ENCODE measurements at places on chromosomes 6 and 20. TPM values are rescaled to one million over a fixed set of nuclear protein-coding genes. Genes with fewer than 3 reads are reported as not detected.

- H3K4me1 ChIP-seq = peaks cover 49% of the 10 kb centered on the region
- peak overlapping the region; percentile 98 for H3K27ac ChIP-seq
Measured at GRCh38 chr6:147282566-147282959, 78.3 kb downstream of the STXBP5 start.

The KCNQ5 gene
- 13.3 TPM for total RNA-seq

The GRM4 gene
- total RNA-seq = not detected

- no peak overlapping the region for H3K4me3 ChIP-seq
- H3K27ac ChIP-seq = no peak overlapping the region
- DNase-seq = no peak
- no peaks in the 10 kb centered on the region for H3K36me3 ChIP-seq
- no peaks in the 10 kb centered on the region for H3K27me3 ChIP-seq
Measured at GRCh38 chr20:48897305-48898010, 24.1 kb upstream of the ARFGEF2 start.

DNA sequence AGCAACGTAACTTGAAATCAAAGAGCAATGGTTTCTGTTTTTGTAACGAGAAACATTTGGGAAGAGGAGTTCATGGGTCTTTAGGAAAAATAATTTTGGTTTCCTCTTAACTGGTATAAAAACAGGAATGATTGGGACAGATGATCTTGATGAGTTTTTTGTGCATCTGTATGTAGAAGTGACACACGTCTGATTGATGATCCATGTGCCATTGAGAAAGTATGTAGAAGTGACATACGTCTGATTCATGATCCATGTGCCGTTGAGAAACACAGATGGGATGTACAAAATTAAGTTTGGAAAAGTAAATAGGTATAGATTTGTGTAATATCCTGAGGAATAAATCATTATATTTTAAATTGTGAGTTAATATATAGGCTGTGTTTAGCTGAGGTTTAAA is 2.1 kb downstream of the KIAA1586 start:
- DNase-seq = no peak
- H3K4me1 ChIP-seq = peaks cover 16% of the 10 kb centered on the region
- H3K4me3 ChIP-seq = peak overlapping the region; percentile 72
- peaks cover 9% of the 10 kb centered on the region for H3K27me3 ChIP-seq
- no peak overlapping the region for H3K27ac ChIP-seq

DNA sequence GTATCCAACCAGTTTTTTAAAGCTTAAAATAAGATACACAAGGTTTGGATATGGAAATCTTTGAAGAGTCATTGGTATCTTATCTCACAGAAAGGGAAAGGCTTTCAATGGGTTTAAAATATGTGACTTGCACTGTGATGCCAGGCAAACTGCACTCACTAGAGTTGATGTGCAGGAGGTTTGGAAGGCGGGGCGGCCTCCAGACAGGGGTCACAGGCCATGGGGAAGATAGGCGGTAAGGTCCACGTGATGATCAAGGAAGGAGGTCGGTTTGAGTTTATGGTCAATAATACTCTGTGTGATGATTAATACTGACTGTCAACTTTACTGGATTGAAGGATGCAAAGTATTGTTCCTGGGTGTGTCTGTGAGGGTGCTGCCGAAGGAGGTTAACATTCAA is 9.5 kb upstream of the RAMACL start:
- H3K27ac ChIP-seq = no peak overlapping the region
- peaks cover 16% of the 10 kb centered on the region for H3K27me3 ChIP-seq
- H3K4me1 ChIP-seq = peaks cover 5% of the 10 kb centered on the region
- no peak overlapping the region for H3K4me3 ChIP-seq
- no peaks in the 10 kb centered on the region for H3K36me3 ChIP-seq
- no peak for DNase-seq

GRCh38 chr6:44463728-44464450 is 76.4 kb downstream of the CDC5L start:
- no peaks in the 10 kb centered on the region for H3K27me3 ChIP-seq
- no peak overlapping the region for H3K27ac ChIP-seq
- H3K4me1 ChIP-seq = no peaks in the 10 kb centered on the region

The KCNK15 gene
- 0.50 TPM for total RNA-seq

The C6orf47 gene
- total RNA-seq = 34.0 TPM

GRCh38 chr6:39430446-39430845 is 107.9 kb upstream of the KCNK16 start:
- DNase-seq = no peak
- no peaks in the 10 kb centered on the region for H3K4me1 ChIP-seq
- no peak overlapping the region for H3K27ac ChIP-seq
- H3K36me3 ChIP-seq = no peaks in the 10 kb centered on the region
- no peak overlapping the region for H3K4me3 ChIP-seq

DNA sequence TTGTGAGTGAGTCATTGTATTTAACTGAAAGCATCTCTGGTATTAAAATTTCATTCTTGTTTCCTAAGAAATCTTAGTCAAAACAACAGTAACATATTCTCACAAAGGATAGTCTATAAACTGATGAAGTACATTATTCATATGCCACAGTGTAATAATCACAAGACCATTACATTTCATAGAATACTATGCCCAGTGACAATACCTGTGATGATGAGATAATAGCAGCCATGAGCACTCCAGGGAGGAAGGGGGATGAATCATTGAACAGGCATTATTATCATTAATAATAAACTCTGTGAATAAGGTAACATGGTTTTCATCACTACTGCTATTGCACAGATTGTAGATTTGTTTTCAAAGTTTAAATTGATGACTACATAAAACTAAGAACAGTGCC is 667.9 kb downstream of the EPM2A start:
- no peak overlapping the region for H3K4me3 ChIP-seq
- H3K4me1 ChIP-seq = no peaks in the 10 kb centered on the region
- H3K36me3 ChIP-seq = no peaks in the 10 kb centered on the region
- H3K27ac ChIP-seq = no peak overlapping the region
- peaks cover 10% of the 10 kb centered on the region for H3K27me3 ChIP-seq

- peak overlapping the region; percentile 92 for H3K27ac ChIP-seq
- no peaks in the 10 kb centered on the region for H3K27me3 ChIP-seq
- H3K4me3 ChIP-seq = peak overlapping the region; percentile 83
- H3K36me3 ChIP-seq = no peaks in the 10 kb centered on the region
Measured at GRCh38 chr6:166950443-166950821, 5.9 kb downstream of the RNASET2 start.

The ARFGEF2 gene
- total RNA-seq = 31.5 TPM

The TMEM30A gene
- total RNA-seq = 60.6 TPM

The ENPP3 gene
- total RNA-seq = 11.5 TPM

GRCh38 chr20:12699374-12700228 is 309.2 kb upstream of the SPTLC3 start:
- no peaks in the 10 kb centered on the region for H3K4me1 ChIP-seq
- DNase-seq = no peak
- no peak overlapping the region for H3K4me3 ChIP-seq
- H3K27me3 ChIP-seq = no peaks in the 10 kb centered on the region

DNA sequence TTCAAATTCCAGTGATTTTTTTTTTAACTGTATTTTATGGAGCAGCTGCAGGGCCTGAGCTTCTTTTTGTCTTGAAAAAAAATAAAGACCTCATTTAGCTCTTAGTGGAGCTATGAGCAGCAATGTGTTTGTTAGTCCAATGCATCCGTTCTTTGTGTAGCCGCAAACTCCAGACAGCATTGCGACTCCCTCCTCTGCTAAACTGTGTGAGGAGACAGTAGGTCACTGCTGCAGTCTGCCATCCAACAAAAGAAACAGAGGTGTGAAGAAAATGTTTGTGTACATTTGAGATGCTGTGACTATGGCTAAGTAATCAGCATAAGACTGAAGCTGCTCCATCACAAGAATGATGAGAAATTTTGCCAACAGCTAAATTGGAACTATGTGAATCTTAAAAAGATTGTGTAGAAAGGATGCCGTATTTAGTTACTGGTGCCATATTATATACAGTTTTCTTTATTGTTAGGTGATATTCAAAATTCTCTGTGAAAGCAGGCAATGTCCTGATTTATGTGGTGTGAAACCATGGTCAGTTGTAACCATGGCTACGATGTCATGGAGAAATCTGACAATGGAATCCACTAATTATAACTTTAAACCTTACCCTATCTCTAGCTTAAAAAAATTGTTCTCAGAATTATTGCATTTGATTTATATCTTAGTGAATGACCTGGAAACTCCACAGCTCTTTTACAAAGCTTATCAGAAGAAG is 428.8 kb upstream of the EPHA7 start:
- H3K27ac ChIP-seq = no peak overlapping the region
- H3K27me3 ChIP-seq = no peaks in the 10 kb centered on the region
- no peak for DNase-seq
- H3K4me3 ChIP-seq = no peak overlapping the region

The SLC39A7 gene
- 91.5 TPM for total RNA-seq

The PPP1R14C gene
- total RNA-seq = not detected

The ARMC2 gene
- total RNA-seq = 0.83 TPM

GRCh38 chr6:118476551-118476950 is 71.5 kb upstream of the PLN start:
- no peaks in the 10 kb centered on the region for H3K27me3 ChIP-seq
- H3K27ac ChIP-seq = no peak overlapping the region
- no peak for DNase-seq
- H3K4me1 ChIP-seq = no peaks in the 10 kb centered on the region
- H3K4me3 ChIP-seq = no peak overlapping the region
- no peaks in the 10 kb centered on the region for H3K36me3 ChIP-seq

- DNase-seq = no peak
- no peak overlapping the region for H3K27ac ChIP-seq
- H3K27me3 ChIP-seq = peaks cover 6% of the 10 kb centered on the region
- H3K4me3 ChIP-seq = no peak overlapping the region
Measured at GRCh38 chr6:128932061-128932460, 49.1 kb downstream of the LAMA2 start.

- H3K4me3 ChIP-seq = no peak overlapping the region
- no peaks in the 10 kb centered on the region for H3K36me3 ChIP-seq
- no peak overlapping the region for H3K27ac ChIP-seq
- DNase-seq = no peak
Measured at GRCh38 chr20:4833074-4833728, 111.5 kb downstream of the PRND start.

GRCh38 chr20:5522422-5522821 is 205.7 kb upstream of the PROKR2 start:
- no peak overlapping the region for H3K27ac ChIP-seq
- H3K4me1 ChIP-seq = no peaks in the 10 kb centered on the region

- H3K27ac ChIP-seq = no peak overlapping the region
- no peaks in the 10 kb centered on the region for H3K36me3 ChIP-seq
- H3K4me1 ChIP-seq = no peaks in the 10 kb centered on the region
- DNase-seq = no peak
- no peak overlapping the region for H3K4me3 ChIP-seq
Measured at GRCh38 chr20:3710703-3711483, 1.5 kb downstream of the SIGLEC1 start.

GRCh38 chr20:17786221-17786718 is 86.5 kb downstream of the BANF2 start:
- H3K27me3 ChIP-seq = peaks cover 2% of the 10 kb centered on the region
- no peaks in the 10 kb centered on the region for H3K4me1 ChIP-seq
- no peak overlapping the region for H3K27ac ChIP-seq
- no peak overlapping the region for H3K4me3 ChIP-seq
- no peaks in the 10 kb centered on the region for H3K36me3 ChIP-seq

GRCh38 chr6:149354009-149354408 is 36.5 kb downstream of the TAB2 start:
- no peaks in the 10 kb centered on the region for H3K27me3 ChIP-seq
- no peak overlapping the region for H3K27ac ChIP-seq
- H3K4me1 ChIP-seq = peaks cover 33% of the 10 kb centered on the region
- H3K36me3 ChIP-seq = no peaks in the 10 kb centered on the region

DNA sequence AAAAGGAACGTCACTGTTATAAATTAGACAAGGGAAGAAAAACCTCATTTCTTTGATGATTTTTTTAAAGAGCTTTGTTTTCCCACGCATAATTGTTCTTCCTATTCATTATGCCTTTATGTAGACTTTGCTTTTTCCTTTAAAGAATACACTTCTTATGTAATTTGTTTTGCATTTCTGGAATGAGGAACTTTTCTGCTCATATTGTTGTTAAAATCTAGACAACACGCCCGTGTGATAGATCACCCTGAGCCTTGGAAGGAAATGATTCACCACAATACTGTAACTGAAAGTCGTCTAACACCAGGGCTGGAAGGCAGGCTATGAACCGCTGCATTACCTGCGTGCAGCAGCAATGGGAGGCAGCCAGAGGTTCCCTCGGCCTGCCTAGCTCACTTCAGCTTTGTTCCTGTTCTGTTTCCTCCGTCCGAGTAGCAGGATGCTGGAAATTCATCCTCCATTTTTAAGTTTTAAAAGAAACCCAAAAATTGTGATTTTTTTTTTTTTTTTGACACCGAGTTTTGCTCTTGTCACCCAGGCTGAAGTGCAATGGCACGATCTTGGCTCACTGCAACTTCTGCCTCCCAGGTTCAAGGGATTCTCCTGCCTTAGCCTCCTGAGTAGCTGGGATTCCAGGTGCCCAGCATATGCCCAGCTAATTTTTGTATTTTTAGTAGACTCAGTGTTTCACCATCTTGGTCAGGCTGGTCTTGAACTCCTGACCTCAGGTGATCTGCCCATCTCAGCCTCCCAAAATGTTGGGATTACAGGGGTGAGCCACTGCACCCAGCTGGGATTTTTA is 49.6 kb upstream of the ZNF217 start:
- no peaks in the 10 kb centered on the region for H3K36me3 ChIP-seq
- H3K27me3 ChIP-seq = no peaks in the 10 kb centered on the region
- H3K4me1 ChIP-seq = peaks cover 24% of the 10 kb centered on the region
- peak overlapping the region; percentile 90 for H3K27ac ChIP-seq

Measured in natural killer cell treated with Interleukin-12 subunit alpha and Interleukin-12 subunit beta and Interleukin-15 and Interleukin-18, amount 100 ng/mL, for 72 hours (primary cell).